ENCODE measurements at places on chromosomes 1 and 21.

DNA sequence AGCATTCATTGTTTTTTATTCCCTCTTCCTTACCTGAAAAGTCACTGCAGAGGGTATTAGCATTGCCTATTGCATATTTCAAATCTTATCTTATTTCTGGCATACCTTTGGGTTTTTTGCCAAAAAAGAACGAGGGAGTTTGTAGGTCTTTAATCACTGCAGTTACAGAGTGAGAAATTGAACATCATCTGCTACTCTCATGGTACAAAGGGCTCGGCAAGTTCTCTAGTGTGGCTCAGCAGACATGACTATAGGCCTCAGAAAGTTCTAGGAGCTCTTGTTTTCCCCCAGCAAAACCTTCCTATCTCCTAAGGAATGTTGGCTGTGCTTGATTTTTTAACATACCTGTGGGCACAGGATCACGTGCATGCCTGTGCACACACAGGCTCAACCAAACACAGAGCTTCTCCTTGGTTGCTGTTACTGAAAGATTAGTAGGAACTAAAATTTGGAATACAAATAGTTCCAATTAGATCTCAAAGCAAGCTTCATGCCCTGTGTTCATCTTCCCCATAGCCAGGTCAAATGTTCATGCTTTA, 69.7 kb downstream of the CCDC185 start:
- no peak for DNase-seq

- DNase-seq = no peak
Observed at GRCh38 chr1:55526716-55527115, 311.6 kb upstream of the USP24 start.

- DNase-seq = no peak
Observed at GRCh38 chr1:79369091-79369490, 362.6 kb upstream of the ADGRL4 start.

- DNase-seq = no peak
Observed at GRCh38 chr1:13513063-13513894, 524 bp downstream of the LRRC38 start.

GRCh38 chr1:203058676-203058935, 27.2 kb downstream of the MYOG start:
- no peak for DNase-seq

GRCh38 chr1:167066333-167067122, 23.6 kb downstream of the GPA33 start:
- DNase-seq = peak; percentile 58

- DNase-seq = no peak
Observed at GRCh38 chr1:228415221-228415620, 1.4 kb downstream of the TRIM17 start.

GRCh38 chr1:149845416-149845815, 54.0 kb upstream of the BOLA1 start:
- peak; percentile 25 for DNase-seq
